ENCODE measurements at places on chromosomes 1 and 21.

DNA sequence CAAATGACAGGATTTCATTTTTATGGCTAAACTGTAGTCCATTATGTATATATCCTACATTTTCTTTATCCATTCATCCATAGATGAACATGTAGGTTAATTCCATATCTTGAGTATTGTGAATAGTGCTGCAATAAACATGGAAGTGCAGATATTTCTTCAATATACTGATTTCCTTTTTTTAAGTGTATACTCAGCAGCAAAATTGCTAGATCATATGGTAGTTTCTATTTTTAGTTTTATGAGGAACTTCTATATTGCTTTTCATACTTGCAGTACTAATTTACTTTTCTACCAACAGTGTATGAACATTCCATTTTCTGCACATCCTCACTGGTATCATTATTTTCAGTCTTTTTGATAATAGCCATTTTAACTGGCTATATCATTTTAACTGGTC is 30.1 kb downstream of the OR10J5 start:
- DNase-seq: no peak

- no peak for DNase-seq
Observed at GRCh38 chr1:156781585-156782186, 14.4 kb downstream of the PRCC start.

DNA sequence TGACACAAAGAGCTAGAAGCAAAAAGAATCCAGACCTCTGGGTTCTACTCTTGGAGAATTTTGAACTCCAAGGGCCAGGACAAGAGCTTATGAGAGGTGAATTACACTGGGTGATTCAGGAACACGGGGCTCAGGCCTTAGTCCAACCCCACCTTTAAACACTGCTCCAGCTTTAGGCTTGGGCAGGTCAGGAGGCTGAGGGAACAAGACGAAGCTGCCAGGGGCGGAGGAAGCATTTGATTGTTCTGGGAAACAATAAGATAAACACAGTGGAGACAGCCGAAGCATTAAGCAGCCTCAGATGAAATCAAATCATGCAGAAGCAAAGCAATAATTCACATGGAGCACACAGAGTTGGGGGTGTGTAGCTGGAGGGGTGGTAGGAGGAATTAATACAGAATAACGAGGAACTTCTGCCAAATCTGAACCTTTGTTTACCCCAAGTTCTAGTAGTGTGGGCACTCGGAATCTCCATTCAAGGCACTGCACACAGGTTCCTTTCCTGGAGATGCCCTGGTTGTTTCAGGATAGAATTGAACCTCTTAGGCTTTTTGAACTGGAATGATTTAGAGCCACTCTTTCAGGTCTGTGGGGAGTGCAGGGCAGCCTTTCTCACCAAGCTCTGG is 93.2 kb downstream of the PLXNA2 start:
- no peak for DNase-seq

- DNase-seq: no peak
Observed at GRCh38 chr1:102733491-102734236, 374.7 kb downstream of the COL11A1 start.

DNA sequence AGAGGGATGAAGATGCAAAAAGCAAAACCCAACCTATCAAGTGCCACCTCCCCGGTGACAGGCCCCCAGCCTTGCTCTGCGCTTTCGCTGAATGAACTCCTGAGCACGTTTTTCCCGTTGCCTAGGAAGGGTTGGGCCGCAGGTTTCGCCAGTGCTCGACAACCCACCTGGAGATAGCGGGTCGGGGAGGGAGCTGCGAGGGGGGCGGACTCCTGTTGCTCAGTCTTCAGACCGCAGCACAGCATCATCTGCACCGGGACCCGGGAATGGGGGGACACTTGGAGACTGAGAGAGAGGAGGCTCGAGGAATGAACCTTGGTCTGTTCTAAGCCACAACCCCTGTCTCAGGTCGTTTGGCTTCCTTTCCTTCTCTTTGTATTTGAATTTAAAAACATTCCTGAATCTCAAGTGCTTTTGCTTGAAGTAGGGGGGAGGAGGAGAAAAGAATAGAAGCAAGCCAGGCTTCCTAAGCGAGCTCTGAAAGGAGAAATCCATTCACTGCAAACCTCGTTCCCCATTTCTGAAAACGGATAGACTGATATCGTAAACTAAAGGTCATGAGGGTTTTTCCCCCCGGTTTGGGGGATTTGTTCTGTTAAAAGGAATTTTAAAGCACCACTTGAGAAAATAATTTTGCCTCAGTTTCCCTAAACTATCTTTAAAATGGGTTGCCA is 1.2 kb downstream of the AK5 start:
- DNase-seq: no peak

- no peak for DNase-seq
Observed at GRCh38 chr21:43643193-43643592, 16.1 kb downstream of the HSF2BP start.

GRCh38 chr1:244302876-244303609 is 148.7 kb downstream of the ADSS2 start:
- no peak for DNase-seq

DNA sequence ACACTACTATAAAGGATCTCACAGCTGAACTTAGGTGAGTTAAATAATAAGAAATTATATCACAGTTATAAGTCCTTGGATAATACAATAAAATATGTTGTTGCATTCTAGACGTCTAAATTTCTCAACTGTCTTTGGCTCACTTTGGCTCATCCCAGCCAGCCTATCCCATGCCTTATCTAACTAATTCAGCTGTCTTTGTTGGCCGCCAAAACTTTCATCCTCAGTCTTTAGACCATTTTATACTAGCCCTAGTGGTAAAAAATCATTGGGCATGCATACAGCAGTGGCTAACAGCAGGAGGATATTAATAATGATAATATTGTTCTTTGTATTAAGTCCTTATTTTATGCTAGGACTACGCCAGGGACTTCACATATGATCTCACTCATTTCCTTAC is 59.3 kb downstream of the CCDC18 start:
- no peak for DNase-seq

- no peak for DNase-seq
Observed at GRCh38 chr1:245258271-245258920, 103.6 kb downstream of the KIF26B start.

- no peak for DNase-seq
Observed at GRCh38 chr1:205936311-205936710, 6.9 kb downstream of the SLC26A9 start.

DNA sequence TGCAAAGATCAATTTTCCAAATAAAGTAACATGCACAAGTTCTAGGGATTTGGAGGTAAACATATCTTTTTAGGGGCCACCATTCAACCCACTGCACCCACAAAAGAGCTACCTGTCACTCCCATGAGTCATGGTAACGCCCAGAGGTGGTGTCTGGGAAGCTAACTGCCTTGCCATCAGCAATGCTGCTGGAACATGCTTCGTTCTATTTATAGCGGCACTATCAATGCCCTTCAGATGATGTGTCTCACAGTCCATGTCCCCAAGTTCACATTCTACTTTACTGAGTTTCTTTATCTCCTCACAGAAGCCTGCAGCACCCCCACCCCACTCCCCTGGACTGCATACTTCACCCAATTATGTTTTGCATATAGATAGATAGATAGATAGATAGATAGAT is 95.4 kb downstream of the LPAR3 start:
- no peak for DNase-seq

- no peak for DNase-seq
Observed at GRCh38 chr21:46111857-46112724, 14.2 kb downstream of the COL6A2 start.

GRCh38 chr1:92441697-92442342 is 44.9 kb downstream of the GFI1 start:
- DNase-seq: no peak

DNA sequence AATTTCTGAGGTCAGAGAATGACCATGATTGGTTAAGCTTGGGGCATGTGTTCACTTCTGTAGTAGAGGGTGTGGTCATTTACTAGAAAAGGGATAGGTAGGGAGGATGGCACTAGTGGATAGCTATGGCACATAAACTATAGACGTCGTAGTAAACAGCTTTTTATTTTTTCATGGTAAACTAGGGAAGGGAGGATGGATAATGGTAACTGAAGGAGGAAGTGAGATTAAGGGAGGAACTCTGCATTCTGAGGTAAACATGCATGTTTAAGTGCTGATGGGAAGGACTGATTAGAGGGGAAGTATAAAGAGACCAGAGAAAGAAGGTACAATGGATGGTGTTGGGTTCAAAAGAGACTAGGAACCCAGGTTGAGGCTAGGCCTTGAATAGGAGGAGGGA is 26.9 kb downstream of the PTGS2 start:
- no peak for DNase-seq

GRCh38 chr1:245898581-245898980 is 608.5 kb downstream of the SMYD3 start:
- DNase-seq: no peak

- DNase-seq: no peak
Observed at GRCh38 chr1:55696181-55696754, 481.1 kb upstream of the USP24 start.

DNA sequence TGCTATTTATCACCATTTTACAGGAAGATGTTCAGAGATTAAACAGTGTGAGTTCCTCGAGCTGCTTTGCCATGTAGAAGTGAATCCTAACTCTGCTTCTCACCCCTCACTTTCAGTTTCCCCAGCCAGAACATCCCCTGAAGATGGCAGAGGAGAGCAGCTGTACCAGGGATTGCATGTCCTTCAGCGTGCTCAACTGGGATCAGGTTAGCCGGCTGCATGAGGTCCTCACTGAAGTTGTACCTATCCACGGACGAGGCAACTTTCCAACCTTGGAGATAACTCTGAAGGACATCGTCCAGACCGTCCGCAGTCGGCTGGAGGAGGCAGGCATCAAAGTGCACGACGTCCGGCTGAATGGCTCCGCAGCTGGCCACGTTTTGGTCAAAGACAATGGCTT is 16.9 kb downstream of the TENT5C start:
- no peak for DNase-seq

DNA sequence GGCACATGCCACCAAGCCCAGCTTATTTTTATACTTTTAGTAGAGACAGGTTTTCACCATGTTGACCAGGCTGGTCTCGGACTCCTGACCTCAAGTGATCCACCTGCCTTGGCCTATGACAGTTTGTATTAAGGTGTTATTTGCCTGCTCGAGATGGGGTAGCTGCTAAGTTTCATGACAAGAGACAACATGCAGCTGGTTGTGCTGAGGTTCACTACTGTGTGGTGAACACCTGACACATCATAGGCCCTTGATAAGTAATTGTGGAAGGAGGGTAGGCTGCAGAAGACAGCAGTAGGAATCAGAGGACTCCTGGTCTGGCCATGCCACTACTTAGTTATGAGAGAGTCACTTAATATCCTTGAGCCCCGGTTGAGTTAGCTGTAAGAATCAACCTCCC is 46.2 kb downstream of the PLPP3 start:
- DNase-seq: no peak

DNA sequence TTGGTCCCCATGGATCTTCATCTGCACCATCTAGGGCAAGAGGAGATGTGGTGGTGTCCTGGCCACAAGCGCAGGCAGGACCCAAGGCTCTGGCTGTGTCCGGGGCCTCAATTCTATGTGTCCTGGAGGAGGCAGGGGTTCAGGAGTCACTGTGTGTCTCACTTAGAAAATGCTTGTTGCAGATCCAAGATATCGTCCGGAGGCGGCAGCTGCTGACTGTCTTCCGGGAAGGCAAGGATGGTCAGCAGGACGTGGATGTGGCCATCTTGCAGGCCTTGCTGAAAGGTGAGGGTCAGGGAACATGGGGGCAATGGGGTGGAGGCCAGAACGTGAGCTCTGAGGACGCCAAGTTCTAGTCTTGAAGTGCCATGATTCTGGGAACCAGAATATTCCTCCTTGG is 29.1 kb downstream of the TRPM2 start:
- DNase-seq: no peak

- DNase-seq: no peak
Observed at GRCh38 chr21:39184050-39184980, 1.1 kb upstream of the PSMG1 start.

DNA sequence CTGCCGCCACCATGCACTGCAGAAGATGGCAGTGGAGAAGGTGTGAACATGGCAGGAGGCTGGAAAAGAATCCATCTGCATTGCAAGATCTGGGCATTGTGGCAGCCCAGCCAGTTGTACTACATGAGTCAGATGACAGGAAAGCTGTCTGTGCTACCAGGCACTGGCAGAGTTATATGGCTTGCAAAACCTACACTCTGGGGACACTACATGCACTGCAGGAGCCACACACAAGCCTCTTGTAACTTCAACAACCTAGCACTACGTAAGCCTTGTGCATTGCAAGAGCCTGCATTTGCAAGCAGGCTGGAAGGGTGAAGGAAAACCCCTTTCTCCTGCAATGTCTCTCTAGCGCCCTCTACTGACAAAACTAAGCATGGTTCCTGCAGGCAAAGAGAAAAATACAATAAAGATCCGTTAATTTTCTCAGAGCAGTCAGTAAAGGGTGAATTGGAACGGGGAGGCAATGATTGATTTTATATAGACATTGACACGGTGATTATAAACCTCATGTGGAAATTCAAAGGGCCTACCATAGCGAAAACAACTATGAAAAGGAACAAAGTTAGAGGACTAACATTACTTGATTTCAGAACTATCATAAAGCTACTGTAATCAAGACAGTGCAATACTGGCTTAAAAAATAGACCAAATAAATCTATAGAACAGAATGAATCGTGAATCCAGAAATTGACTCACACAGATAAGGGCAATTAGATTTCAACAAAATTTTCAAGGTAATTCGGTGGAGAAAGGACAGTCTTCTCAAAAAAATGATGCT is 26.2 kb upstream of the DYNLT5 start:
- DNase-seq: no peak

Data from SW 1271 (cell line).